Erythroblast (primary cell): ENCODE measurements at places on chromosomes 3 and 15.

DNA sequence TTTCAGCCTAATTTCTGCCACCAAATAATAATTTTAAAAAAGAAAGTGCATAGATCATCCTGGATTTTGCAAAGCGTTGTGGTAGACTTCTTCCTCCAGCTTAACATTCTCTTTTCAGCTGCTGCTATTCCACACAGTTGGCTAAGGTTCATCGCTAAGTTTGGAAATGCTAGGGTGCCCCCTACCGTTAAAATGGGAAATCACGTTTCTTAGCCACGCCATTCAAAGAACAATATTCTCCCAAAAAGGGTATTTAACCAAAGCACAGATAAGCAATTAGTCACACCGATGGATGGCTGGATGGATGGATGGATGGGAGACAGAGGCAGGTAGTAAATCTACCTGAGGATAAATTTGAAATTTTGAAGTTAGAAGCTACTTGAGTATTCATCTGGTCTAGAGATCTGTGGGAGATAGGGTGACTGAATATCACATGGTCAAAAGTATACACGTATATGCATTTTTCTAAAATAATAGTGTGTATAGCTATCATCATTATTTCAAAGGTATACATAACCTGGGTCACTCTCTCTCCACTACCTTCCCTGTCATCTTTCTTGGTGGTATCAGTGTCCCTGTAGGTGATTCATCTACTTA is 67.2 kb downstream of the EFHB start:
- DNase-seq: peak; percentile 63

GRCh38 chr15:88014454-88015160 is 241.9 kb downstream of the NTRK3 start:
- no peak for DNase-seq

GRCh38 chr3:107373896-107374295 is 3.3 kb upstream of the CCDC54 start:
- no peak for DNase-seq

GRCh38 chr3:37458162-37459120 is 284.1 kb upstream of the LRRFIP2 start:
- DNase-seq: no peak

- DNase-seq: no peak
These were observed 39.1 kb upstream of the PHLDB2 start for GRCh38 chr3:111819927-111820326.

DNA sequence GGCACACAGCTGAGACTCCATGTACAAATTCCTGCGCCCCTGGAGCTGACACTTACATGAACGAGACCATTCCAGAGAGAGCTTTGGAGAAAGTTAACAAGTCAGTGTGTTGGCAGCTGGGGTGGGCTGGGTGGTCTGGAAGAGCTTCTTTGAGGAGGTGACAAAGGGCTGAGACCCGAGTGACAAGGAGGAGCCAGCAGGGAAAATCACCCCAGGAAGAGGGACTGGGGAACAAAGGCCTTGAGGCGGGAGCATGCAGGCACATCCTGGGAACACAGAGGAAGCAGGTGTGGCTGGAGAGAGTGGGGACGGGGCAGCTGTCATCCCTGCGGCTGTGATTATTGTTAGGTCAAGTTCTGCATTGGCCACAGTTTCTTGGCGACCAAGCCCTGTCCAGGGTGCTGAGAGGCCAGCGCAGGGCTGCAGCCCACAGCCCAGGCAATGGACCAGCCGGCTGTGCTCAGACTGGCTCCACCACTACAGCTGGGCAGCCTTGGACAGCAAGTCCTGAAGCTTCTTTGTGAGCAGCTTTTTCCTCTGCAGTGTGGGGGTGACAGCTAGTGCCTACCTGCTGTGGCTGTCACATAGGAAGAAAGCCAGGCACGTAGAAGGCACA is 34.2 kb upstream of the PRR23E start:
- no peak for DNase-seq

- DNase-seq: no peak
These were observed 603.7 kb upstream of the ALCAM start for GRCh38 chr3:104763007-104763406.

DNA sequence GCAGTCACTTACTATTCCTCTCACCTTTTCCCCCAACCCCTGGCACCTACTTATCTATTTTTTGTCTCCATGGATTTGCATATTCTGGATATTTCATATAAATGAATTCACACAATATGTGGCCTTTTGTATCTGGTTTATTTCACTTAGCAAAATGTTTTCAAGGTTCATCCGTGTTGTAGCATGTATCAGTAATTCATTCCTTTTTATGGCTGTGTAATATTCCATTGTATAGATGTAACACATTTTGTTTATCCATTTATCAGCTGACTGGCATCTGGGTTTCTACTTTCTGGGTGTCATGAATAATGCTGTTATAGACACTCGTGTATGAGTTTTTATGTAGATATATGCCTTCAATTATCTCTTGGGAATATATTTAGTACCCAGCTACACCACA is 5.8 kb downstream of the MNS1 start:
- peak; percentile 28 for DNase-seq

GRCh38 chr3:81492040-81492439 is 269.4 kb downstream of the GBE1 start:
- DNase-seq: no peak

GRCh38 chr15:78276064-78276943 is 11.9 kb downstream of the DNAJA4 start:
- DNase-seq: peak; percentile 85

- DNase-seq: no peak
These were observed 600 bp upstream of the CHRNA5 start for GRCh38 chr15:78564743-78565096.

DNA sequence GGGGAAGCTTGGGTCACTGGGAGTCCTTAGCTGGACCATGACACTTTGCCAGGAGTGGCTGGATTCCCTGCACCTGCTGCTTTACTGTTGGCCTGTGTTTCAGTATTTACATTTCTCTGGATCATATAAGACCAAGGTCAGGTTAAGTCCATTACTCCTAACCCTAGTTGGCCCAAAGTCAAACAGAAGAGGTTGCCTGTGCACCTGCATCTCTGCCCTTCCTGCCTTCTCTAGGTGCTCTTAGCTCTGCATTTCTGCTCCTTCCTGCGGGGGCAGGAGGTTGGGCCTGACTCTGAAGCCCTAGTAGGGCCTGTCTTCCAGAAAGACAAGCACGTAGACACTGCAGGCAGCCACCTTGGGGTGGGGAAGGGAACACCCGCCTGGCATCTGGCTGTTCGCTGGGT is 124.3 kb downstream of the RPLP1 start:
- DNase-seq: no peak

DNA sequence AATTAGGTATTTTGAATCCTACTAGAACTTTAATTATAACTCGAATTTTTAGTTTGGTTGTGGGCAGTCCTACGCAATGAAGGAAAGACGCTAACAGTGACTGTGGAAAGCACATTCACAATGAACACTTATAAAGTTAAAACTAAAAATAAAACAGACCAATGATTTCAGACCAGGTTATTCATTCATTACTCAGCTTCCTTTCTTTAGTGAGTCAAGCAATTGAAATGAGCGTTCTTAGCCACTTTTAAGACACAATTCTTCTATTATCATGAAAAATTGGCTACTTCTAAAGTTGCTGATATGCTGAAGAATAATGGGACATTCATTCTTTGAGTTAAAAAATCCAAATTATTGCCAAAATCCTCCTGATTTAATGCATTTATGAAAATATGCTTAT is 66.0 kb upstream of the CMSS1 start:
- DNase-seq: no peak

DNA sequence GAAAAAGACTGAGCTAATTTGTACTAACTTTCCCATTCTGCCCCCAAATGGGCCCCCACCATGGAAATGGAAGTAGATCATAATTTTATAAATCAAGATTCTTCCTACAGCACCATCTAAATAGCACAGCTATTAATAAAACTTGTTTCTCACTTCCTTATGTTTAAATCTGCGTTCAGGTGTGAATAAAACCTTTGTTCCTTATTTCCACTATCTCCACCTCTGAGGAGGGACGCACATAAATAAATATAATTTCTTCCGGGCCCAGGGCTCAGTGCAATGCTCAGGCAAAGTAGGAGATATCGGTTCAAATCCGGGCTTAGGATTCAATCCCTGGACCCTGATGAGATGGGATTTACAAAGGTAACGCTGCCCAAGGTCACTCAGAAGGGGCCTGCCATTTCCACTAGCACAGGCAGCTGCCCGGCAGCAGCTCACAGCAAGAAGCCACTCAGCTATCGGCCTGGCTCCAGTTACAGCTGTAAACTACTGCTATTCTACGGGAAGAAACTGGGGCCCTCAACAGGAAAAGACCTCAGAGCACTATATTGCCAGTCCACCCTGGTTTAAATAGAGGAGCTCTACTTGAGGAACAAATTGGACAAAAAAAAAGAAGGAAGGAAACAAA is 52.5 kb downstream of the FOXP1 start:
- no peak for DNase-seq

DNA sequence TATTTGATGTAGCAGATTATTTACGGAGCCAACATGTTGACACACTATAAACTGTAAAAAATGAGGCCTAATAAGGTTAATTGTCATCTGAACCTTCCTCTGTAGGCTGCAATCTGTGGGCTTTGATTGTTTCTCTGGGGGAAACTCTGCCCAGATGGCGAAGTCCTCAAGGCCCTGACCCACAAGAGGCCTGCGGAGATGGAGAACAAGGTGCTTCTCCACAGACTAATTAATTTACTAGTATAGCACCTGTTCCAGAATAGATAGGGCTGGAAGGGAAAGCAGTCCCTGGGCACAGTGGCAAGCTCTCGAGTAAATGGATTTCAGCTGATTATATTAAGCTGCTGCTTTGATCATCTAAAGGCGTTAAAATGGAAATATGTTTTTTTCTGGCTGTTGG is 338.8 kb upstream of the DNAJC19 start:
- DNase-seq: no peak

DNA sequence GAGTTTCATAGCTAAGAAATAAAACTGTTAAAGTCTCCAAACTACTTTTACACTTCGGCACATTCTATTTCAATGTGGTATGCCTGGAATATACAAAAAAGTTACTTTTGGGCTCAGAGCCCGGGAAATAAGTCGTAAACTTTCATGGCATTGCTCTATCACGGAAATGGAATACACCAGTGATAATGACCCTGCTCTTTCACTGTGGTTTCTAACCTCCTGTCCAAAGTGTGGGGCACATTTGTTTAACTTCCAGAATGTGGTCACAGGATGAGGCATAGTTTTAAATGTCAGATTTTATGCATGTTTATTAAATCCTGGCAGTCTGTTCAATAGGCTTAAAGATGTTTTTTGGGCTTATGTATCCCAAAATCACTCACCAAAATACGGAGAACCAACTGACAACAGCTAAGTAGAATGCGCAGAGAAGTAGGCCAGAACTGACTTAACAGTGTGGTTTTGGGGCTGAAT is 5.1 kb downstream of the CXCR6 start:
- DNase-seq: no peak

DNA sequence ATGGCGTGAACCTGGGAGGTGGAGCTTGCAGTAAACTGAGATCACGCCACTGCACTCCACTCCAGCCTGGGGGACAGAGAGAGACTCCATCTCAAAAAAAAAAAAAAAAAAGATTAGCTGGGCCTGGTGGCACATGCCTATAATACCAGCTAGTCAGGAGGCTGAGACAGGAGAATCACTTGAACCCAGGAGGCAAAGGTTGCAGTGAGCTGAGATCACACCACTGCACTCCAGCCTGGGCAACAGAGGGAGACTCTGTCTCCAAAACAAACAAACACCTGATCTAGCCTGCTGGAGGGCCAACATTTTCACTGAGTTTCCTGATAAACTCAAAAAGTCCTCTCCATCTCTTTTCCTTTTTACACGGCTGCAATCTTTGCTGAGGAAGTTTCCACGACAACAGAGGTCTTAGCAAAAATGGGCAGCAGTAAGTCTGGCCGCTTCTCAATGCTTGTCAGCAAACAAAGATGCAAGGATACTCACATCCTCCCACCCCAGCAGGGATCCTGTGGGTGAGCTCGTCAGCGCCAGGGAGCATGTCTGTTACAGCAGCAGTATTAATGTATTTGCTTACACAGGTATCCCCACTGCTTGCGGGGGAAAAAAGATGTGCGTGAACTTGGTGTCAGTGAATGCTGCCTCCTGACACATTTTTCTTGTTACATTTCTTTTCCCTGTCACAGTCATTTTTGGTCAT is 21.0 kb upstream of the CCDC174 start:
- DNase-seq: no peak

- no peak for DNase-seq
These were observed 10.3 kb downstream of the ACSBG1 start for GRCh38 chr15:78224023-78224411.

DNA sequence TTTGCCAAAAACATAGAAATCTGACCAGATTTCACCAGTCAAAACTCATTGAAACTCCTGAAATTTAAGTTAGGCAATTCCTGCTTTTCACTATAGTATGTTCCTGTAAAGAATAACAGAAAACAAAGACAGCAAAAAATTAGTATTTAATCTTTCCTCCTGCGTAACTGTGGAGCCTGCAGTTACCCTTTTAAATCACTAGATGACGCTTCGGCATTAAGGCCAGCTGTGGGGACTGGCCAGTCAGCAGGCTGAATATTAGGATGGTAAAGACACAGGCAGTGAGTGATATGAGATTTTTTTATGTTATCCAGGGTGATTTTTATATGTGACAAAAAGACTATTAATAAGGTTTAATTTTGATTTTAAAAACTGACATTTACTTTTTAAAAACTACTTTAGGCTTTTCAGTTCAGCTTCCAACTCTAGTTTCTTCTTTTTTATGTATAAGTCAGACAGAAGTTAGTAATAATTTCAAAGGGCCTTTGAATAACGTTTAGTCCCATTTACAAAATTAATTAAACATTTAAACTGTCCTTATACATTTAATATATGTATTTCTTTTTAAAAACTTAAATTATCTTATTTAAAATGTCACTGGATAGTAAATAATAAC is 165.1 kb downstream of the PPM1L start:
- DNase-seq: peak; percentile 48

GRCh38 chr15:67790610-67791319 is 34.5 kb upstream of the SKOR1 start:
- DNase-seq: no peak

GRCh38 chr3:12601072-12601471 is 44.2 kb downstream of the MKRN2 start:
- no peak for DNase-seq

- DNase-seq: no peak
These were observed 10.9 kb upstream of the LXN start for GRCh38 chr3:158683230-158683962.

GRCh38 chr3:119644481-119644880 is 15.9 kb downstream of the POPDC2 start:
- DNase-seq: no peak

DNA sequence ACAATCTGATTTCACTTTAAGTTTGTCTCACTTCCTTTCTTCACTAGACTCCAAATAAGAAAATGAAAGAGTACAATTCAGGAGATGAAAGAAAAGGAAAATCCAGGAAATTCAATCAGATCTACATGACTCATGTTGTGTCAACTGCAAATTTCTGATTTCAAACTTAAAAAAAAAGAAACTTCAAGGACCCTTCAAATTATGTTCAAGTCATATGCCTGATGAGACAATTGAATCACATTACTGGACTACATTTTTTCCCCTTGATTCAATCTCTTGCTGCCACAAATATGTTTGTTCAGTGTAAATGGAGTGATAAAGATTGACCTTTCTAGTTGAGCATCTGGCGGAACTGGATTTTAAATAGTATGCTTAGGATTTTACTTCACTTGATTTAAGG is 37.4 kb downstream of the FRMD5 start:
- no peak for DNase-seq

GRCh38 chr3:149783576-149783975 is 8.8 kb downstream of the ANKUB1 start:
- DNase-seq: no peak

GRCh38 chr3:148924562-148924961 is 59.5 kb downstream of the CPA3 start:
- no peak for DNase-seq

- DNase-seq: no peak
These were observed 337.3 kb upstream of the SGO1 start for GRCh38 chr3:20523293-20523692.
